ENCODE measurements at places on chromosomes 11 and 22.

DNA sequence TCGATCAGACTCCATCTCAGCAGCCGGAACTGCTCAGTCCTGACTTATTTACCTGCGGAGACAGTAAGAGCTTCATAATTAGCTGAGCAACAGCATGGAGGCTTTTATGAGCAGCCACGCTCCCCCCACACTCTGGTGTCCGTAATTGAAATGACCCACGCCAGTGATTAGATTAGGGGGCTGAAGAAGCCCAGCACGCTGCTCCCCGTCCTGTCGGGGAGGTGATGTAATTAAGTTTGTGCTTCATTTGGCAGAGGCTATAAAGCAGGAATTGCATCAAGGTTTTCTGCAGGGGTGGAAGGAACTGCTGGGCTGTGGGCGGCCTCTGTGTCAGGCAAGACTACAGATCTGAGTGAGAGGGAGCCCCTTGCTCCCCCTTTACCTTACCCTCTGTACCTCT is 22.8 kb upstream of the HTR3A start:
- DNase-seq = no peak

- DNase-seq = no peak
Observed at GRCh38 chr11:70799386-70799785, 401.1 kb downstream of the CTTN start.

DNA sequence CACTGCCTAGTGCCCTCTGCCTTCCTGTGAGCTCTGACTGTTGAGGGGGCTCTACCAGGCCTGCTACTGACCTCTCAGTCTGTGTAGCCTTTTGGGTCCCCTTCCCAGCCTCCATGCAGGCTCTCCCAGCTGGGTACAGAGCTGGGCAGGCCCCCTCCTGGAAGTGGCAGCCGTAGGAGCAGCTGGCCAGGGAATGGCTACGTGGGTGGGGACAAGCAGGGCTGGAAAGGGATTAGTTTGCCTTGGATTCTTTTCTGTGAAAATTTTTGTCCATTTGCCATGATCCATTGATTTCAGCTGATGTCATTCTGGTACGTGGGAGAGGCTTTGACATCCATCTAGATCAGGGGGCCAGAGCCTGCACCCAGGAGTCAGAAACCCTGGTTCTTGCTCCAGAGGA is 23.9 kb upstream of the NECTIN1 start:
- DNase-seq = no peak

GRCh38 chr11:23961503-23962338 is 535.1 kb upstream of the LUZP2 start:
- DNase-seq = no peak

DNA sequence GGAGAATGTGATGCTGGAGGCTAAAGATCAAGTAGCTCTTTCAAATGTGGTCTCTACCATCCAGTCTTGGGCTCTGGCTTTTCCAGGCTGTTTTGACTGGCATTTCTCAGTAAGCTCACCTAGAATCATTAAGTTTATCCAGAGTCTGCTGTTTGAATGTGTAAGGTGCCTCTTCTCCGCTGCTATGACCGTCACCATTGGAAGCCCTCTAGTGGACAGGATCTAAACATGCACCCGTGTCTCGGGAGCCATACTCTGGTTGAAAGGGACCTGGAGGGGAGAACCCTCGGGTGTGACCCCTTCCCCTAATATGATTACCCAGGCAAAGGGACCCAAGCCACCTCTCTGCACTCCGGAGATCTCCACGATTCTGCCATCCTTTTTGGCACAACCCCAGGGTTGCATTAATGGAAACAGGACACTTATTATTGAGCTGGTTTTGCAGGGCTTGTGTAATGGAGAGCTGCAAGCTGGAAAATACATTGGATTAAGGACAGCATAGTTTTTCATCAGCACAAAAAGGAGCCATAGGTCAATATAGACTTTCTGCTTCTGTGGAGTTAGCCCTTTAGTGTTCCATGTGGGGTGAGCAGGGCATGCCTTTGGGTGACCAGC is 191.0 kb upstream of the LARGE1 start:
- DNase-seq = no peak

DNA sequence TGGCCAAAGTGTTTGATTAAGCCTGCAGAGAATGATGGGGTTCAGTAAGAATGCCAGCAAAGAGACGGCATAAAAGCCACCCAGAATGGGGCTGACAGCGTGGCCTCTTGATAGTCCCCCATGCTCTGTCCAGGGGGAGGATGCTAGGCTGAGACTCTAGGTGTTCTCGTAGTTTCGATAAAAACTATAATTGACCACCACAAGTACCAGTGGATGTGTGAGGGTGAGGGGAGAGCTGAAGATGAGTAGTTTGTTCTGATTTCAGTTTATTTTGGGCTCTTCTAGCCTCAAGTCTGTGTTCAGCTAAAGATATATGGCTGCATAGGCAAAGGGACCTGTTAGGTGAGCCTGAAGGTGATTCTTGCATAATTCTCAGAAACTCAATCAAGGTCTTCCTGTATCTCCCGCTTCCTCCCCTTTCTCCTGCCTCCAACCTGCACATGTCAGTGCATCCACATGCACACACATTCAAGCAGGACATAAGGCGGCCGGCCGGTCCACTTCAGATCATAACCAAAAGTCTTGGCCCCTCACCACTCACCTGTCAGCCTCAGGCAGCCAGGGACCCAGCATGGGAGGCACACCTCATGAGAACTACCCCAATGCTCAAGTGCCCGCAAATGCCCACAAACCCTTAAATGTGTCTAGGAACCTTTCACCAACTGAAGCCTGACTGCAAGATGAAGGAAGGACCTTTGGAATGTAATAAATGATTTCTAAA is 31.2 kb downstream of the FLI1 start:
- no peak for DNase-seq

GRCh38 chr11:94563176-94563847 is 3.9 kb upstream of the PIWIL4 start:
- DNase-seq = no peak

DNA sequence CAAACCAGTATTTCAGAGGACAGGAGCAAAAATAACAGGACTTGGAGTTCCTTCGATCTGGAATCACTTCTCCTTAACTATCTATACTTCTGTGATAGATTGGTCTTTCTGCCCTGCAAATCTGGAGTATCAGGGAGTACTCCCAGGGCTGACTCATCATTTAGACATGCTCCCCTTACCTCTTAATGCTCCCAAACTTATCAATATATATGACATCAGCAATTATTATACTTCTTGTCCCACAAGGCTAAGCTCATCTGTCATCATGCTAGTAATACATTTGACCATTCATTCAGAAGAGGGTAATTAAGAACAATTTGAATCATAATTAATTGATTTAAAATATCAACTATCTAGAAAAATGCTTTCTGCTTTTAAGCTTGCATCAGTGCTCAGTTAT is 163.8 kb downstream of the SWAP70 start:
- DNase-seq = no peak

Measured in activated T-helper 1 cell treated with anti-CD3 and anti-CD28 coated beads, Interleukin-2, amount 50 U/mL, for 16 hours (primary cell).